Omental fat pad (tissue), 4 donors: ENCODE measurements at places on chromosomes 6 and 20. TPM values are rescaled to one million over a fixed set of nuclear protein-coding genes. Genes with fewer than 3 reads are reported as not detected.

The NR2E1 gene
- not detected for total RNA-seq

The HCK gene
- total RNA-seq: 68.6 TPM

The SLC17A9 gene
- 1.6 TPM for total RNA-seq

The GGTLC1 gene
- not detected for total RNA-seq

The SCGN gene
- 8.5 TPM for total RNA-seq

The C6orf163 gene
- total RNA-seq: 2.0 TPM

The C6orf52 gene
- total RNA-seq: not detected

The GSTA2 gene
- not detected for total RNA-seq

The CCN5 gene
- total RNA-seq: 75.5 TPM

The CFAP61 gene
- not detected for total RNA-seq

The IL20RA gene
- 4.6 TPM for total RNA-seq

The CASS4 gene
- 10.6 TPM for total RNA-seq

The RAET1L gene
- total RNA-seq: not detected

The LEMD2 gene
- total RNA-seq: 25.8 TPM

The TULP4 gene
- total RNA-seq: 76.7 TPM

The KIF13A gene
- 38.6 TPM for total RNA-seq

The COL12A1 gene
- 155 TPM for total RNA-seq

The EEF1A2 gene
- 4.7 TPM for total RNA-seq

The THBS2 gene
- total RNA-seq: 53.5 TPM

The MAS1 gene
- not detected for total RNA-seq

The CNKSR3 gene
- total RNA-seq: 3.9 TPM

The TMEM74B gene
- 2.8 TPM for total RNA-seq

The CDH4 gene
- total RNA-seq: under 0.01 TPM

The CGAS gene
- total RNA-seq: 5.5 TPM

The MYLK2 gene
- not detected for total RNA-seq

The PRDM1 gene
- 7.0 TPM for total RNA-seq

The CST11 gene
- total RNA-seq: not detected

The XKR7 gene
- not detected for total RNA-seq

The GLP1R gene
- not detected for total RNA-seq

The MUC21 gene
- total RNA-seq: not detected

The ANKRD66 gene
- total RNA-seq: not detected

The LTV1 gene
- total RNA-seq: 18.3 TPM

The COL11A2 gene
- 1.3 TPM for total RNA-seq

The TRIM40 gene
- not detected for total RNA-seq

The PACRG gene
- not detected for total RNA-seq

The GJA10 gene
- not detected for total RNA-seq

The SMLR1 gene
- total RNA-seq: not detected

The HLA-DPB1 gene
- 120 TPM for total RNA-seq

The DEFB118 gene
- not detected for total RNA-seq

The RGS17 gene
- total RNA-seq: 0.47 TPM

The HLA-DMB gene
- total RNA-seq: 42.0 TPM

The KCNK16 gene
- total RNA-seq: not detected

The BFSP1 gene
- 1.1 TPM for total RNA-seq

The PGC gene
- not detected for total RNA-seq
